RCC 7860 (cell line): ENCODE measurements at places on chromosomes 7 and 10.
A peak's percentile ranks its signal among the peaks of the same experiment; 100 is the strongest.

DNA sequence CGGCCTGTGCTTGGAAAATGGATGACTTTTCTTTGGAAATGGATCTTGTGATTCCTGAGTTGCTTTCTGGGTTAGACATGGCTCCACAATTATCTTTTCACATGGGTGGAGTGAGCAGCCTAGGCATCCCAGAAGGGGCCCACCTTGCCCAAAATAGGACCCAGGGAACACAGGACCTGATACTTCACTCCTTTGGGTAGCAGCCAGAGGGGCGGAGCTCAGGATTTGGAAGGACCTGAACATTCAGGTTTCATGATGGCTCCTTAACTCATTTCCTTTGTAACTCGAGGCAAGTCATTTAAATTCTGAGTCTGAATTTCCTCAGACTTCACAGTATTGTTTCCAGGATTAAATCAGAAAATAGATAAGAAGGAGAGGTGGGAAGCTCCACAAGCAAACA, 178.3 kb upstream of the ZMIZ1 start:
- DNase-seq: no peak

- no peak for DNase-seq
Measured at GRCh38 chr10:63346015-63346441, 119.7 kb downstream of the JMJD1C start.

DNA sequence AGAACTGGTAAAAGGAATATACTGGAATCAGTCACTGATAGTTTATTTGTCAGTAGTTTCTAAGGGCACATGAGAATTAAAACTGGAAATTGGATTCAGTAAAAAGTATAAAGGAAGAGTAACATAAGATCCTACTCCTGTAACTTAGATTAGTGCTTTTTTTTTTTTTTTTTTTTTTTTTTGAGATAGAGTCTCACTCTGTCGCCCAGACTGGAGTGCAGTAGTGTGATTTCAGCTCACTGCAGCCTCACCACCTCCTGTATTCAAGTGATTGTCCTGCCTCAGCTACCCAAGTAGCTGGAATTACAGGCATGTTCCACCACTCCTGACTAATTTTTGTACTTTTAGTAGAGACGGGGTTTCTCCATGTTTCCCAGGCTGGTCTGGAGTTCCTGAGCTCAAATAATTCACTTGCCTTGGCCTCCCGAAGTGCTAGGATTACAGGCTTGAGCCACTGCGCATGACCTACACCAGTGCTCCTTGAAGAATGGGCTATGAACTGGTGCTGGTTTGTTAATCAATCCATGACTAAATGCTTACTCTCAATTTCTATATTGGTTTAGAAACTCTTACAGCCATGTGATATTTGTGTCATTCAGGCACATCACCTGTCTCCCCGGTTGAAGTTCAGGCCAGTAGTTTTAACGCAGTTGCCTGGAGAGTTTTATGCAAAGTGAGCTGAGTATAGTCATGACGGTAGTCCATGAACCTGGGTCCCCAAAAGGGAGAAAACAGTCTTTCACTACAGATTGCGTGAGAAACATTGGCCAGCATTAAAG, 65.0 kb downstream of the ZEB1 start:
- no peak for DNase-seq

DNA sequence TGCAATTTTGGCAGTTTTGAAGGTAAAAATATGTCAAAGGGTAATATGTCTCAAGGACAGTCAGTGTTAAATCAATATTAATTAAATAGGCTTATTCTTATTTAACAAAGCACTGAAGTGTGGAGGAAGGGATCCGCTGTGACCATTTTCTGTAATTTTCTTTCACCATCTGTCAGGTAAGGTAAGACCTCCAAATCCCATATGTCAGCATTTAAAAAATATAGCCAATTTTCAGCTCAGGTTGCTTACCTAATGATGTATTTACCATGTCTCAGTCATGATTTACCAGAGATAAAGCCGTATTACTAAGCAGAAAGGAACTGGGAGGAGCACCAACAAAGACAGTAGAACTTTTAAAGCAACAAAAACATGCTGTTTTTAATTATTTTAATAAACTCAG, 683.9 kb downstream of the CCSER2 start:
- DNase-seq: no peak

DNA sequence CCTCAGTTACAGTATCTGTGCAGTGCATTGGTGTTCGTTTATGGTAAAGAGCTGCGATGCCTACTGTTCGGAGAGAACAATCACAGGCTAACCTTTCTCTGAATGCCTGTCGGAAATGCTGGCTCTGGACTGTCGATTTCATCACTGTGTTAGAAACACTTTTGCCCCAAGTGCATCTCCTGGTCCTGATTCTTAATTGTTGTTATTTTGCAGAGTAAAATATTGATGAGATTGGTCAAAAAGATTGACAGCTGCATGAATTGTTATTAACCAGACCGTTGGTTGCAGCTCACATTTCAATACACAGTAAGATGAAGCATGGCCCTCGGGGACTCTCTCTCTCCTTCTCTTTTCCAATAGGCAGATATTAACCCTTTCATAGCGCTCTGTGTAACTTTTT, 557.4 kb upstream of the ADARB2 start:
- no peak for DNase-seq

- DNase-seq: no peak
Measured at GRCh38 chr10:60669501-60669900, 108.8 kb upstream of the CDK1 start.

- DNase-seq: no peak
Measured at GRCh38 chr10:128078136-128078969, 47.9 kb downstream of the MKI67 start.

DNA sequence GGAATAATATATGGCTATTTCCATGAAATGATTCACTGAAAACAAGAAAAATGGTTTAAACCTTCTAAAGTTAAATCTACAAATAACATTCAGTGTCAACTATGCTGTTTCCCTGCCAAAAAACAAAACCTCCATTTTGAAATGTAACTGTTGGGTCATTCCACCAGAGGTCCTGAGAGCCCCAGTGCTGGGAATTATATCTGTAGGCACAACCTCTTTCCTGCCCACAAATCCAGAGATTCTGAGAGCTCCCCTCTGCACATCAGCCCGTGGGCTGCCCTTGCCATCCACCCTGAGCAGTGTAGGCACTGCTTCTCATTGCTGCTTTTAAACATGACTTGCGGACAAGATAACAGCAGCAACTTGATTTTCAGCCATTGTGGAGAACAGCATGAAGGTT, 198.6 kb downstream of the TMEM178B start:
- no peak for DNase-seq

DNA sequence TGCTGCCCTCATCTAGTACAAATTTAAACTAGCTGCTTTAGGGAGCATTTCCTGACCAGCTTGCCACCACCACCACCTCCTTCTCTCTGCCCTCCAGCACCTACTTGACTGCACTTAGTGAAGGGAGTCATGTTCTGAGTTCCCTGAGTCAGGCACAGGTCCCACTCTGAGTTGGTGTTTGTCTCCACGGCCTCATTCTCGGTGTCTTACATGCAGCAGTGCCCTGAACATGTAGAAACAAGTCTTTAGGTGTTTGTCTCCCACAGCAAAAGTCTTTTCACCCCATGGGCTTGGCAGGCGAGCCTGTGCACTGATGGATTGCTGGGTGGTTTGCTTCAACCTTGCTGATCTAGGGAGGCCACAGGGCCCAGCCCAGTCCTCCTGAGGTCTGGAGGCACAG, 16.9 kb downstream of the TSPAN14 start:
- no peak for DNase-seq

GRCh38 chr7:16603633-16604032, 41.9 kb downstream of the ANKMY2 start:
- DNase-seq: no peak

GRCh38 chr7:54811846-54812254, 52.8 kb upstream of the SEC61G start:
- no peak for DNase-seq

- DNase-seq: no peak
Measured at GRCh38 chr10:782751-783648, 93.5 kb upstream of the DIP2C start.

- no peak for DNase-seq
Measured at GRCh38 chr10:88968391-88968790, 15.8 kb upstream of the ACTA2 start.

- DNase-seq: no peak
Measured at GRCh38 chr10:118965645-118966044, 63.9 kb upstream of the NANOS1 start.

- no peak for DNase-seq
Measured at GRCh38 chr10:106542461-106542860, 622.0 kb downstream of the SORCS1 start.

DNA sequence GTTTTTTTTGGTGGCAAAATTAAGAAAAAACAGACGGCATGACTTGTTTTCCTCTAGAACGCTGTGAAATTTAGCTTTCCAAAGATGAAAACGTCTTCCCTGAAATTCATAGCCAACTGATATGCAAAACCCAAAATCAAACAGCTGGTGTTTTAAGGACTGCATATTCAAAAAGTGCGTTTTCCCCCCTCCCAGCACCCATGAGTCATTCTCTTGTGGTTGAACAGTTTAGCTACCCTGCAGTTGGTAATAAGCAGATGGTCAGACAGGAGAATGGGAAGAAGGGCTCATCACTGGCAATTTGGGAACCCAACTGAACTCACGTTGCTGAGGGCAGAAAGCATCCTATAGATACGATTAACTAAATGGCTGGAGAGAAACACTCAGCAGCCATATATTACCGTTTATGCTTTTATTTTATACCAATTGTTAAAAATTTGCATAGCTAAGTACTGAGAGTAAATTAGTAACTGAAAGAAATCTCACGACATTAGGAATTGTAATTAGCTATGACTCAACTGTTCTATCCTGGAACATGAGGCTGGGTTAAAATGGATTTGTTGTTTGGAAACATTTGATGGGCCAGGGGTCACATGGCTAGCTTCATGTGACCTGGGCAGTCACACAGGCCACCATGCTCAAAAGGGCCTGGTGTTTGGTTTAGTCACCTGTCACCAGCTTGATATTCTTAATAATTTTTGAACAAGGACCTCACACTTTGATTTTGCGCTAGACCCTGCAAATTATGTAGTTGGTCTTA, 343.1 kb downstream of the PHTF2 start:
- DNase-seq: no peak

- peak; percentile 17 for DNase-seq
Measured at GRCh38 chr10:5291501-5292195, 73.1 kb upstream of the UCN3 start.

DNA sequence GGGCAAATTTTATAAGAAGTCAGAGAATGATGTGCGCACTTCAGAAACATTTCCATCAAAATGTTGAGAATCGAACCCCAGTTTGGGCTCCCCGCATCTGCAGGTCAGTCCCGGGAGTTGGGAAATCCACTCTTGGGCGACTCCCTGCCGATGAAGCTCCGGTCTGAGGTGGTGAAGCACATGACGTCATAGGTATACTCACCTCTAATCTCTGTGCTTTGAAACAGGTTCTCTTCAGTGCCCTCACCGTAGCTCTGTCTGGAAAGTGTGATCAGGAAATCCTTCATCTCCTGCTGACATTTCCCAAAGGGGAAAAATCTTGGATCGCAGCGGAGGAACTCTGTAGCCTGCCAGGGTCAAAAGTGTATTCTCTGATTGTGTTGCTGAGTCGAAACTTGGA, 138.5 kb downstream of the ABCA13 start:
- DNase-seq: no peak

DNA sequence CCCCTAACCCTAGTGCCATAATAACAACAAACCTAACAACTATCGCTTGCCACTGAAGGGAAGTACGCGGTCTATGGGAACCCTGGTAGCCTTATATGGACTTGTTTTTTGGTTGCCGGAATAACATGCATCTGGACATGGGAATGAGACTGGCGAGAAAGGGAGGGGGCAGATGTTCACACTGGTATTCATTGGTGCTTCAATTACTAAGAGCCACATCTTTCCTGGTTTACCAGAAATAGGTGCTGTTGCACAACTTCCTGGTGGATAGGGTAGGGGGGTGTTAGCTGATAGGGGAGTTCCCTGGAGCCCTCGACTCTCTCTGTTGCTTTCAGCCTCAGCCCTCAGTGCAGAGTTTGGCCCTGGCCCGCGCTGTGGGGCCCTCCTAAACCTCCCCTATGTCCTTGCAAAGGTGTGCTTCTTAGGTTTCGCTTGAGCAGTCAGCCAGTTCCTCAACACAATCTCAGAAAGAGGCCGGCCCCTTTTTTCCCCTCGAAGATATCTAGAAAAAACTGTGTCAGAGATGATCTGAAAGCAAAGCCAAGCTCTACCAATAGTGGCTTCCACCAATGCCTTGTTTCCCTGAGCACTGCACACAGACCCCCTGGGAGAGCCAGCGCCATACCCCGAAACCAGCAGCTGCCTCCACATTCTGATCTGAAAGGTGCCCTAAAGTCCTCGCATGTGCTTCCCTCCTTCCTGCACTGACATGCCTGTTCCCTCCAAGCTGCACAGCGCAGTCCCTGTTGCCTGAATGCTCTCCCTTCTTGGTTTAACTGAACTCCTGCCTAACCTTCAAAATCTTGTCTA, 13.5 kb downstream of the TBXAS1 start:
- no peak for DNase-seq

DNA sequence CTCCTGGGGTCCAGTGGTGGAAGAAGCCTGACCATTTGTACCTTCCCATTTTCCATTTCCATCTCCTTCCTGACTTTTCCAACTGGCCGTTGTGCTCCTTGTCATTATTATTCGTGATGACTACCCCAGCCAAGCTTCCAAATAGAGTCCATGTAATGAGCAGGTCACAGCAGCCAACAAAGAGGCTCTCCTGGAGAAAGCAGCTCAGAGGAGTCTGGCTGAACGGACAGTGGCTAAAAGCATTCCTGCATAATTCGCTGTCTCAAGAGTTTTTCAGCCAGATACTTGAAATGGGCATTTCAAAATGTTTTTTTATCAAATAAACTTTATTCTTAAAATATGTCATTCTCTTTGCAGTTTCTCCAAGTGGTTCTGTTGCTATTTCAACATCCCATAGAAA, 458.6 kb downstream of the INHBA start:
- DNase-seq: no peak

GRCh38 chr10:55024713-55025112, 223.7 kb upstream of the PCDH15 start:
- no peak for DNase-seq

- no peak for DNase-seq
Measured at GRCh38 chr7:33287738-33288137, 158.4 kb downstream of the BBS9 start.

- DNase-seq: peak; percentile 66
Measured at GRCh38 chr7:90173127-90173844, 19.0 kb downstream of the STEAP1 start.

- peak; percentile 92 for DNase-seq
Measured at GRCh38 chr7:20064181-20064970, 152.8 kb downstream of the MACC1 start.

- no peak for DNase-seq
Measured at GRCh38 chr10:72252972-72253371, 20.8 kb upstream of the DDIT4 start.

- no peak for DNase-seq
Measured at GRCh38 chr10:128156999-128157755, 31.0 kb upstream of the MKI67 start.

GRCh38 chr7:74455928-74456327, 2.2 kb downstream of the GTF2IRD1 start:
- DNase-seq: no peak

GRCh38 chr7:151542606-151543130, 23.0 kb upstream of the RHEB start:
- DNase-seq: no peak

- peak; percentile 64 for DNase-seq
Measured at GRCh38 chr10:4767033-4767814, 58.8 kb upstream of the AKR1E2 start.
